ENCODE measurements at places on chromosomes 12 and 14.

DNA sequence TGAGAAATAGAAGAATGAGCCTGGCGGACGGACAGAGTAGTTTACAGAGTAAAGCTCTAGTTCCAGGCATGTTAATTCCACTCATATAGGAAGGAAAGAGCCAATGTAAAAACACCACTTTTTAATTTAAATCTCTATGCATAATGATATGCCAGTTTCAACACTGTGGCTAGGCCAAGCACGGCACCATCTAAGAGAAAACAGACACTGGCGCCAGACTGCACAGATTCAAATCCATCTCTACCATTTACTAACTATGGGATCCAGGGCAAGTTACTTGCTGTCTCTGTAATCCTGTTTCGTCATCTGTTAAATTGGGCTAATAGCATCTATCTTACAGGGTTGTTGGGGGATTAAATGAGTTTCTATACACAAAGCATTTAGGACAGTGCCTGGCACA is 27.5 kb downstream of the RMST start:
- DNase-seq: no peak

DNA sequence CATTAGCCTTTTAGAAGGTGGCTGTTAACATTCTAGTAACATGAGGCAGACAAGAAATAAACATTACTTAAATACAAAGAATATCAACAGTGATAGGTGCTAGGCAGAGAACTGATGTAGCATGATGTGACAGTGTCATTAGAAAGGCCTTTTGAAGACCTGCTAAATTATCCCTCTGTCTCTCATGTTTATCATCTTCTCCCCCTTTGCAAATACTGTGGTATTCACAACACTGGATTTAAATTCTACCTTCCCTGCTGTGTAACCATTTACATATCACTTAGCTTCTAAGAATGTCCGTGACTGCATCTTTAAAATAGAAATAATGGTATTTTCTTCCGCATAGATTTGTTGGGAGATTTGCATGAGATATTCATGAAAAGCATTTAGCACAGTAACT is 74.4 kb upstream of the CLEC14A start:
- no peak for DNase-seq

DNA sequence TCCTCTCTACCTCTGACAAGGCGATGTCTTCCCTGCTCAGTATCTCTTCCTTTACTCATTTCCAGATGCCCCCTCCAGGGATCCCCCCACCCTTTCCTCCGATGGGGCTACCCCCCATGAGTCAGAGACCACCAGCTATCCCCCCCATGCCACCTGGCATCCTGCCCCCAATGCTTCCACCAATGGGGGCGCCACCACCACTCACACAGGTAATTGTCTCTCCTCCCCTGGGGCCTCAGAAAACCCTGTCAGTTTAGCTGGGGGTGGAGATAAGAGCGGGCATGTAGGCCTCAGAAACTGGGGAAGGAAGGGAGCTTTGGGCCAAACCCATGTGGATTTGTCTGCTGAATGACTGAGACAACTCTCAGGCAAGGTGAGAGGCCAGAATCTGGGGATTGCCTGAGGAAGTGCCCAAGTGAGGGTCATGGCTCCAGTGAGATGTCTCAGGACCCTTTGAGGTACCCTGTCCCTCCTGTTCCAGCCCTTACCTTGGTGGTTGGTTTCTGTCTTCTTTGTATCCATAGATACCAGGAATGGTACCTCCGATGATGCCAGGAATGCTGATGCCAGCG is 8.1 kb downstream of the PRPF40B start:
- no peak for DNase-seq

- no peak for DNase-seq
Measured at GRCh38 chr12:108379823-108380222, 40.7 kb upstream of the CMKLR1 start.

DNA sequence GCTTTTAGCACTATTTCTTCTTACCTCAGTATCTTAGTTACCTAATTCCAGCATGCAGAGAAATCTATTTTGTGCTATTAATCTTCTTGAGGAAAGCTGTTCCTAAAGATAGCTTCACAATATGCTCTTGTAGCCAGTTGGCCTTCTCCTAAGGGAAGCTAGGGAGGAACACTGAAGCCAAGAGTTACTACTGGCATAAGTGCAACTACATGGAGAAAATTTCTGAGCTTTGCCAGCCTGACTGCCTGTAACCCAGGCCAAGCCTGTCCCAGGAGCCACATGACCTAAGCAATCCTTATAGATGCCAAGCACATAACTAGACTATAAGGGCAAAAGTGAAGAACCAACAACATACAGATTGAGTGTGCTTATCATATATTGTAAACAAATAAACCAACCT is 890.2 kb downstream of the FLRT2 start:
- DNase-seq: no peak

DNA sequence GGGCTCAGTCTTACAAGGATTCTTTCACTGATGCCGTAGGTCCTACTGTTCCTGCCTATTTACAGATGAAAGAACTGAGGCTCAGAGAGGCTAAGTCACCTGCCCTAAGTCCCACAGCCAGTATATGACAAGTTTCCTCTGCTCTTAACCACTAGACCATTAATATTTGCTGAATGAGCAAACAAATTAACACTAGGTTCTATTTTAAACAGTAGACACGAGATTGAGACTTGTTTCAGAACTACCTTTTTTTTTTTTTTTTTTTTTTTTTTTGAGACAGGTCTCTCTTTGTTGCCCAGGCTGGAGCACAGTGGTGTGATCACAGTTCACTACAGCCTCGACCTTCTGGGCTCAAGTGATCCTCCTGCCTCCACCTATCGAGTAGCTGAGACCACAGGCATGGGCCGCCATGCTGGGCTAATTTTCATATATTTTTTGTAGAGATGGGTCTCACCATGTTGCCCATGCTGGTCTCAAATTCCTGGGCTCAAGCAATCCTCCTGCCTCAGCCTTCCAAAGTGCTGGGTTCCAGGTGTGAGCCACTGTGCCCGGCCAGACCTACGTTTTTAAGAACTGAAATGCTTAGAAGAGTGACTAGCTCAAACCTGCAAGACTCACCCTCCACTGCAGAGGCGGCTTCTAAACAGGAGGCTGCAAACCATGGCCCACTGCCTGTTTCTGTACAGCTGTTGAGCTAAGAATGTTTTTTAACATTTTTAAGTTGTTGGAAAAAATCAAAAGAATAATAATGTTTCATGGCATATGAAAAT is 12.9 kb downstream of the SYNE3 start:
- no peak for DNase-seq

DNA sequence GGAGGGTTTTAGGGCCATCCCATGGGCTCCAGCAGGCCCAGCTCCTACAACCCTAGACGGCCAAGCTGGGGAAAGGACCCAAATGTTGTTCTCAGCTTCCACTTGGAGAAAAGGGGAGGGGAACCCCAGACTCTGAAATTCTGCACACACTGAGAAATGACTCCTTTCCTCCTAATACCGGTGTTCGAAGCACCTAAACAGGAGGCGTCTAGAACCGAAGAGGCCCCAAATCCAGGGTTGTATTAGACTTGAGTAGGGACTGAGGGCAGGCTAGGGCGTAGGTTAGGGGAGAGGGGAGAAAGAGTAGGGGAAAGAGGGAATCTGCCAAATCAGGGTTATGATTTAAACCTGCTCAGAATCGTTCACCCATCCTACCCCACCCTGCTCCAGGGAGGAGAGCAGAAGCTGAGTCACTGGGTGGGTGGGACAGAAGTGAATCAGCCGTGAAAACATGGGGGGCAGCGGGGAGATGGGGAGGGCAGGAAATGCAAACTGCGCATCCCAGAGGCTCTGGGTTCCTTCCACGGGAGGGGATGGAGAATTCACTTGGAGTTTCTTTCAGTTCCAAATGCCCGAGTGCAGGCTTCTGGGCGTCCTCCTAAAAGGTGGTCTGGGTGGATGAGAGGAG is 1.0 kb downstream of the IGFBP6 start:
- peak; percentile 15 for DNase-seq

DNA sequence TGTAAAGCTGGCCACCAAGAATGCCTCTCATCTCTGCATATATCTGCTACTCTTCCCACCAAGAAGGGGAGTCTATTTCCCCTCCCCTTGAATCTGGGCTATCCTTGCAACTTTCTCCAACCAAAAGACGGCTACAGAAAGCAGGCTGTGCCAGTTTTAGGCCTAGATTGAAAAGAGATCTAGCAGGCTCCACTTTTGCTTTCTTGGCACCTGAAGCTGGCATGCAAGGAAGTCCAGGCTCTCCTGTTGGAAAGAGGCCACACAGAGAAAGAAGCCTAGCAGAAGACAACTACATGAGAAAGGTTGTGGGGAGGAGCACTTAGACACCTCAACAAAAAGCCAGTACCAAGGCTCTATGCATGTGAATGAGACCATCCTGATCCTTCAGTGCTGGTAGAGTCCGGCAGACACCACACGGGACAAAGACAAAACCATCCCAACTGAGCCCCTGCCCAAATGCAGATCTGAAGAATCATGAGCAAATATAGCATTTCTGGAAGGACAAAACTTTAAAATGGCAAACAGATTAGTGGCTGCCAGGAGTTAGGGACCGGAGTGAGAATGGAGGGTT is 68.0 kb downstream of the SPPL3 start:
- DNase-seq: no peak

GRCh38 chr12:113803759-113804140 is 162.4 kb downstream of the RBM19 start:
- DNase-seq: no peak

- DNase-seq: no peak
Measured at GRCh38 chr14:71372411-71372838, 465.2 kb downstream of the PCNX1 start.

Data from LoVo (cell line).